CD4-positive, alpha-beta T cell treated with Interleukin-1 beta for 1 hour (primary cell): ENCODE measurements at places on chromosomes 7 and 10.

DNA sequence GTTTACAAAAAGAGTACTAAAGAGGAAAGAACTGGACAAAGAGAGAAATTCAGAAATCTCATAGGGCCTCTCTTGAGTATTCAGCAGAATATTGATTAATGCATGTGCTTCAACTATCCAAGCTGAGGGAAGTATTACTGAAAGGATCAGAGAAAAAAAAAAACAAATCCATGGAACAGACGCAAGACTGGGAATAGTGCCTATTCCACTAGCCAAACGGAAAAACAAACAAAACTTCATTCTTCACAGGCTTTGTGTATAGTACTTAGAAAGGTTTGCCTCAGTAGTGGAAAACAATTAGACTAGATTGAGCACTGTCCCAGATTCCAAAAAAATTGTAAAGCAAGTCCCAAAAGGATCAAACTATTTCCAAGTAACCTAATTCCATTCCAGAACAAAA is 106.2 kb downstream of the TFEC start:
- no peak for DNase-seq

DNA sequence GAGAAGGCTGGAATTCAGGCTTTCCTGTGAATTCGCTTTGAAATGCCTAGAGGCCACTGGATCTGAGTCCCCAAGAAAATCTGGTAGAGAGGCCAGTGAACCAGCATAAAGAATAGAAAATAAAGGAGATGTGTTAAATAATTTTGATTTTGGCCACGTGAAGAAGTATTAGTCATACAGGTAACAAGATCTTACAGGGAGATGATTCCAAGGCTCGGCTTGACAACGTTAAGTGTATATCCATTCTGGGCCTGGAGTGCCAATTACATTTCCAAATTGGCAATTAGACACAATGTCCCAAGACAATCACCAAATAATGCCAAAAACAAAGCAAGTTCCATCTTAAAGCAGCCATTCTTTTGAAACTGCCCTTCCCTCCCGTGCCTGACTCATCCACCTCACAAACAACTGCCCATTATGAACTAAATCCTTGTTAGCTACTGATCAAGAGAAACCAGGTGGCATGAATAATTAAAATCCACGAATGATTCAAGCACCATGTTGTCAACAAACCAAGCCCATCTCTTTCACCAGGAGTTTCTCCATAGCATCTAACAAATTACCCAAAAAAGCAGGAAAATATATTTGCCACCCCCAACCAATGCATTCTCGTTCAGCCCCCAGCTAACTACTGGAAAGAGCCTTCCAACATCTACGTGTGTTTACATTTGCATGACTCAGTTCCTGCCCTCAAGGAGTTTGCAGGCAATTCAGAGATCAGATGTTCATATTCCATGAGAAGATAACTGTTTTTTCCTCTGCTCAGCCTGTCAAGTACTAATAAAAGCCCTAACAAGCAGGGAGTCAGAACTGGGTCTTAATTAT is 8.5 kb downstream of the KCNMA1 start:
- DNase-seq = no peak

GRCh38 chr7:155269766-155270585 is 27.7 kb upstream of the INSIG1 start:
- no peak for DNase-seq

DNA sequence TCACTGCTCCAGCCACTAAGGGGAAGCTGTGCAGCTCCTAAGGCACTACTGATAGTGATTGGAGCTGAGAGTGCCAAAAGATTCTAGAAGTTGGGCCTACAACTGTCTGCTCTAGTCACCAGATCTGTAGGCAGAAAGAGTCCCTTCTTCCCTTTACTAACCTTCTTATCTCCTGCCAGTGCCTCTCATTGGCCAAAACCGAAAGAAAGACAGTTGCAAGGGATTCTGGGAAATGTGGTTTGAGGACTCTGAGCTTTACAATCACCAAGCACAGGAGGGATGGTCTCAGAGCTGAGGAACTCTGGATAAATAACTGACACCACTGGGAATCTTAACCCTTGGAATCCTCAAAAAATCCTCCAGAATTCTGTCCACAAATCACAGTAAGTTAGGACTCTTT is 615.8 kb downstream of the CCSER2 start:
- no peak for DNase-seq

- no peak for DNase-seq
Observed at GRCh38 chr10:92800134-92800733, 48.1 kb upstream of the EXOC6 start.

DNA sequence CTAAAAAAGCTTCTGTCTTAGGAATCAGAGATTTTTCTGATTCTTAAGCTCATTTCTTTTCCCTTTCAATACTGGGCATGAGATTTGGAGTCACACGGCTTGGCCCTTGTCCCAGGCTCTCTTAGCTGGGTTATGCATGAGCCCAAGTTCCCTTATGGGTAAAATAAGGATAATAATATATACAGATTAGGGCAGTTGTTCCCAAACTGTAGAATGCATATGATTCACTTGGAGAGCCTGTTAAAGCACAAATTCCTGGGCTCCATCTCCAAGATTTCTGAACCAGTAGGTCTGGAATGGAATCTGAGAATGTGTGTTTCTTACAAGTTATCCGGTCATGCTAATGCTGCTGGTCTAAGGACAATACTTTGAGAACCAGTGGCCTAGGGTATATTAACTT is 154.0 kb downstream of the REEP3 start:
- no peak for DNase-seq

DNA sequence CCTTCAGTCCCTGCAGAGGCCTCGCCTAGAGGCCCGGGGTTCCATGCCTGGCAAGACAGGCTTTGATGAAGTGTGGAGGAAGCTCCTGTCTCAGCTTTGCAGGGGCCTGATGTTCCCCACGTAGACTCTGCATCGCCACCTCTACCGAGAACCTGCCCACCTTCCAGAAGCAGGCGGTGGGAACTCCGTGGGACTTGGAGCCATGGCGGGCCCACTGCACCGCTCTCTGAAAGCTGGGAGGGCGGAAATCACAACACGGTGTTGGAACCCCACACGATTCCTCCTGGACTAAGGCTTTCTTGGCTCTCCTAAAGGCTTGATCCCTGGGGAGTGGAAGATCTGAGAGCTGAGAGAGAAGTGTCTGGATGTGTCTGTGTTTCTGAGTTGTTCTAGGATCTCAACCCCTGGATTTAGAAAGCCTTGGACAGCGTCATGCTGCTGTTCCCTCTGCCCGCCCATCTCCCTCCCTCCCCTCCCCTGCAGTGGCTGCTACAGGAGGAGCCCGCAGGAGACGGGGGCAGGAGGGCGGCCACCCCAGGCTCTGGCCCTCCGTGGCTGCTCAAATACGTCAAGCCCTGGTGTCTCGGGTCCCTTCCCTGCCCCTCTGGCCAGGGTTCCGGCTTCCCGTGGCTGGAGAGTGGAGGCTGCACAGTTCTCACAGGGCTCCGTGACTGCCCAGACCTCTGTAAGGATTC is 79.7 kb downstream of the VIPR2 start:
- no peak for DNase-seq

DNA sequence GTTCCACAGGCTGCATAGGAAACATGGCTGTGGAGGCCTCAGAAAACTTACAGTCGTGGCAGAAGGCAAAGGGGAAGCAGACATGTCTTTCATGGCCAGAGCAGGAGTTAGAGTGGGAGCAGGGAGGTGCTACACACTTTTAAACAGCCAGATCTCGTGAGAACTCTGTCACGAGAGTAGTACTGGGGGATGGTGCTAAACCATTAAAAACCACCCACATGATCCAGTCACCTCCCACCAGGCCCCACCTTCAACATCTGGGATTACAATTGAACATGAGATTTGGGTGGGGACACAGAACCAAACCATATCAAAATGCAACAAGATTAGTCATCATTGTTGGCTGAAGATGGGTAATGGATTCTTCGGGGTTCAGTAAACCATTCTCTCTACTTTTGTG is 65.4 kb upstream of the PDCD4 start:
- DNase-seq = no peak

- no peak for DNase-seq
Observed at GRCh38 chr7:125526092-125526491, 596.5 kb upstream of the POT1 start.

DNA sequence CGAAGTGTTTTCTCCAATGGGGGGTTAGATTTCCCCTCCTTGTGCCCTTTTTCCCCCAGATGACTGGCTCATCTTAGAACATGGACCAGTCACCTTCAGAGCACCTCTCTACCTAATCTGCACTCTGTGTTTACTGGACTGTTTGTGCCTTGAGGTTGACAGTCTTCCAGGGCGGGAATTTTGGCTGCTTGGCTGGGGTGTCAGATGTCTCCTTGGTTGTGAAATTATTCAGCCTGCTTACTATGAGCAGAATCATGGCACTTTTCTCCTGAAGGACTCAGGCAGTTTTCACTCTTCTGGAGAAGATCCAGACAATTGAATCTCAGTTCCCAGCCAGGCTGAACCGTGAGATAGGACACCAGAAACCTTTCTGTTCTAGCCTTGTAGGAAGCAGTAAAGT is 60.3 kb upstream of the NFKB2 start:
- no peak for DNase-seq

DNA sequence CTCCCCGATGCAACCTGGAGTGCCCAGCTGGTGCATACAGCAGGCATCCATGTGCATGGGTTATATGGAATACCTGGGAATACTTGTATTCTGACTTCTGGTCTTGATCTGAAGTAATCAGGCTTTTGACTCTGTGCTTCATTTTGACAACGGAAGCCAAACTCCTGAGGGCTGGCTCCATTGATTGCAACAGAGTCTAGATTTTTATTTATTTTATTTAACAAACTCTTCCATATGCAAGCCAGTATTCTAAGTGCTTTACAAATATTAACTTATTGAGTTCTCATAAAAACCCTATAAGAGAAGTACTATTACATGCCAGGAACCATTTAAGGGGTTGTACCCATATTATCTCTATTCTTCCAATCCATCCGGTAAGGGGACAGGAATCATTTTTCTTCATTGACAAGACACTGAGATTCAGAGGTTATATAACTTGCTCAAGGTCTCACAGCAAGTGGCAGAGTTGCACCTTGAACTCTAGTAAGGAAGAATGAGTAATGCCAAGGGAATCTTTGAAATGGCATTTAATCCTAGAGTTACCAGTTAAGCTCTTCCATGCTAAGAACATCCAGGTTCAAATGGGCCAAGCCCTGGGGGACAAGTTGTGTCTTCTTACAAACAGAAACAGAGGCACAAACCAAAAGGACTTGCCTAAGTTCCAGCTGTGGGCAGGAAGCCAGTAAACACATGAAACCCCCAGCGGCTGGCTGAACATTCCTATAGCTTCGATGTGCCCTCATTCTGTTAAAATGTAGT is 241.0 kb downstream of the WDR11 start:
- no peak for DNase-seq

- no peak for DNase-seq
Observed at GRCh38 chr10:62934258-62934657, 118.1 kb upstream of the EGR2 start.

GRCh38 chr10:75009426-75009825 is 102.0 kb upstream of the SAMD8 start:
- DNase-seq = no peak

DNA sequence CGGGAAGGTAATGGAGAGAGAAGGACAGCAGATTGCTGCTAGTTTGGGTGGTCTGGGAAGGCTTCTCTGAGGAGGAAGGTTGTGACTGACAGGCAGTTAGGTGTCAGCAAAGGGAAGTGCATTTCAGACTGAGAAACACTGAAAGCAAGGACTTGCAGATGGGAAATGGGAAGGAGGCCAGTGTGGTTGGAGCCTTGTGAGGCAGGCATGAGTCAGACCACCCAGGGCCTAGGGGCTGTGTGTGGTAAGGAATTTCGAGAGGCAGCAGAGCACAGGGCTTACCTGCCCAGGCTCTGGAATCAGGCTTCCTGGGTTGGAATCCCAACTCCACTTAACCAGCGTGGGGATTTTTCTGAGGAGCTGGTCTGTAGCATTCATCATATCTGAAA is 53.5 kb downstream of the NRF1 start:
- no peak for DNase-seq

- no peak for DNase-seq
Observed at GRCh38 chr7:95469187-95469586, 16.6 kb upstream of the ASB4 start.

DNA sequence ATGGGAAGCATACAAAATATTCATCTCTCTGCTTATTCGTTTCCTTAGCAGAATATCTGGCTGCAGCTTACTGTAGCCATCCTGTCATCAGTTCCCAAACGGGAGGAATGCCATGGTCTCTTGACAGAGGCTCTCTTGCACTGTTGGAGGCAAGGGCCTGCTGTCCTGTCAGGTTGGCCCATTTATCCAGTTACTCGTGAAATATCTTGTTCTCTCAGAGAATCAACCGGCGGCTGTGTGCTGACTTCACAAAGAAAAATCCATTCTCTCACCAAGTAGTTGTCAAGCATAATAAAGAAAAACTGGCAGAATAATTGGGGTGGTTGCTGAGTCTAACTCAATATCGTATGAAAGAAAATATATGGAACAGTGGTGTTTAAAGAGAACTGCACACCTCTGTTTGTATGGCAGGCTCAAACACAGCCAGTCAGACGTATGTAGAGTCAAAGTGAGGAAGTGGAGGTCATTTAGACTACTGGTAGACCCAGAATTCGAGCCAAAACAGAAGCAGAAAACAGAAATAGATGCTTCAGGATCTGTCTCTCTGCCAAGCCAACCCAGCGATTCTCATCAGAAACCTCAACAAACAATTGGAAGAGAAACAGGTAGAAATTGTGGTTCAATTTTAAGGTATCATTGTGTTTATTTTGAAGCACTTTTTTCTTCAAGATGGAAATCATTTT is 349.2 kb upstream of the PRKCQ start:
- DNase-seq = peak; percentile 31

DNA sequence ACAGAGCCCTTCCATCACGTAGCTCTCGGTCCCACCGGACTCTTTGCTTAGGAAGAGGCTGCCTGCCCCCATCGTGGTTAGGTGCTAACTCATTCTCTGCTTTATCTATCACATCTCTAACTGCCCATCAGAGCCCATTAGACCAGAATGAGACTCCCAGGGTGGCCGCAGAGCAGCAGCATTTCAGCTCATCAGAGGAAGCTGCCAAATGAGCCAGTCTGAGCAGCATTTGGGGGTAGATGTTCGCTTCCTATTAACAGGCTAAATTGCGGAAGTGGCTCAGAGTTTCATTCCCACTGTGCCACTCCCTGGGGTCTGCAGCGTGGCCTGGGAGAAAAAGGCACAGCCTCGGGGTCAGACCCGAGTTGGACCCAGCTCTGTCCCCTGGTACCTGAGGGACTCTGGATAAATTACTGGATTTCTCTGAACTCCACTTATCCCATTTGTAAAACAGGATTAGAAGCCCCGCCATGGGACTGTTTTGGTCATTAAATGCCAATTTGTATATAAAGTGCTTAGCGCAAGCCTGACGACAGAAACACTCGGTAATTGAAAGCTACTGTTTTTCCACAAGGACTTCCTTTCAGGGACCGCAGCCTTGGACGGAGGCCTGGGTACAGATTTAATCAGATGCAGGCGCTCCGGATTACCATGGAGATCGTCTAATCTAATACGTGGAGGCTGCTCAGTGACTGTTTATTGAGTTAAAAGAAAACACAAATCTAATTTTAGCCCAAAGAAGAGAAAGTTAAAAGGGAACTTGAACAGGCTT is 73.8 kb upstream of the PRLHR start:
- DNase-seq = peak; percentile 15
